ENCODE measurements at places on chromosomes 2 and 18. TPM values are rescaled to one million over a fixed set of nuclear protein-coding genes. Genes with fewer than 3 reads are reported as not detected.
A peak's percentile ranks its signal among the peaks of the same experiment; 100 is the strongest.

DNA sequence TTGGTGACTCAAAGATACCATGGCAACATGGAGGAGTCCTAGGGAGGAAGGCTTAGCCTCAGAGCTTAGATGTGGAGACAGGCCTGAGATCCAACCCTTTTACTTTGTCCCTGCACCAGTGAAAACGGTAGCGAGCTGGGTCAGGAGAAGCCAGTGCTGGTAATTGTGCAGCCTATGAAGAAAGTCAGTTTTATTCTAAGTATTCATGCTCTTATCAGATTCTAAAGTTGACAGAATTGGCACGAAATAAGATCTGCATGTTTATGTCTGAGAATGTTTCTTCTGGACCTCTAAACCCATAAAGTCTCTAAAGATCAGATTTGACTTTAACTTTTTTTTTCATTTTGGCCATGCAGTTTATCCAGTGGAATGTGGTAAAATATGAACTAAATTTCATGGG, 93.8 kb downstream of the SCG2 start:
- DNase-seq: no peak

DNA sequence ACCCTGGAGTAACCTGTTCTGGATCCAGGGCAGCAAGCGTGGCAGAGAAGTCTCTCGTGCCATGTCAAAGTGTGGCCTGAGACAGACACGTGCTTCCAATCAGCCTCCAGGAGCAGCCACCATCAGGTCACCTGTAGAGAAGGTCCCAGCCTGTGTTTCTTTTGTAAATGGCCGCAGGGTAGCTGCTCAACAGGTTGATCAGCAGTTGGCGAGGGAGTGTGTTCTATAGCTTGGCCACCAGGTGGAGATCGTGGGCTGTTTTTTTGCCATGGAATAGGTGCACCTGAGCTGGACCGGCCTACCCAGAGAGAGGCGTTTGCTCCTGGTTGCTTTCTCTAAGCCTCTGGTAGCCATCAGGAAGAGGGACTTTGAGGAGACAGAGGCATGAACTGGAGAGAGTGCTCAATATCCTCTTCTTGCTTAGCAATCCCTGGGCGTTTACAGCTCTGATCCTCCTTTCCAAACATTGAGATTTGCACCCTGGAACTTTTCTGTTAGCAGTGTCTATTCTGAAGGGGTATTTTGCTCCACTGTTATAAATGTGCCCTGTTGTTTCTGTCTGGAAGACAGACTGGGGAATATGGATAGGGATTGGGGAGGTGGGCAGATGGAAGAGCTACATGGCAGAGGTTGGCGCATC, 34.2 kb upstream of the EN1 start:
- peak; percentile 52 for DNase-seq

- DNase-seq: peak; percentile 30
Measured at GRCh38 chr2:113281910-113282746, 3.4 kb upstream of the PAX8 start.

DNA sequence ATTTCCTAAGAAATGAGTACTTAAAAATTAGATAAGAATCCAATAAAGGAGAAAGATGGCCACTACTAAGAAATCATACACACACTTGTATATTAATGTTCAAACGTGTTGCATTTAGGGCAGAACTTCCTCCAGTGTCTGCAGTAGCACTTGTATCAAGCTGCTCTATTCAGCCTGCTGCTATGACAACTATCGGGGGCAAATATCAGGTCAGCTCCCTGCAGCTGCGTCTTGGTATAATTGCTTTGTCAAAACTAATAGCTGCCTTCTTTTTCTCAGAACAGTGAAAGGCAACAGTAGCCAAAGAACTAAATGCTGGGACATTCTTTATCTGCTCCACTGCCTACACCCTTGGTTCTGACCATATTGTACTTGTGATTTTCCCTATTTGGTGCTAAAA, 300.7 kb downstream of the NOL4 start:
- no peak for DNase-seq

GRCh38 chr2:54371460-54372065, 84.6 kb upstream of the SPTBN1 start:
- DNase-seq: no peak

- no peak for DNase-seq
Measured at GRCh38 chr18:46169464-46169941, 65.3 kb downstream of the HAUS1 start.

DNA sequence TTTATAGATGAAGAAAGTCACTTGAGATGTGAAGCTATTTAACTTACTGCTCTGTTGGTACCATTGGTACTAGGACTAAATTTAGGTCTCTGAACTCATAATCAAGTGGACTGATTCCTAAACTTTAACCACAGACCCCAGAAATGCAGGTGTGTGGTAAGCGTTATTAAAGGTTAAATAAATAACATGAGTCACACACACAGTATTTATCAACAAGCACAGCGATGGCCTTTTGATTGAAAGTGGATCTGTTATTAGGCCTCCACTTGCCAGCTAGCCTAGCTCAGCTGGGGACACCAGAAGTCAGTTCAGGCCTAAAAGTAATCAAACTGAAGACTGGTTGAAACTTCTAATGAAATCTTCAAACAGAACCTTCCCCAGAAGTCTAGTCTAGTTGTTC, 161.3 kb upstream of the DPP10 start:
- no peak for DNase-seq

DNA sequence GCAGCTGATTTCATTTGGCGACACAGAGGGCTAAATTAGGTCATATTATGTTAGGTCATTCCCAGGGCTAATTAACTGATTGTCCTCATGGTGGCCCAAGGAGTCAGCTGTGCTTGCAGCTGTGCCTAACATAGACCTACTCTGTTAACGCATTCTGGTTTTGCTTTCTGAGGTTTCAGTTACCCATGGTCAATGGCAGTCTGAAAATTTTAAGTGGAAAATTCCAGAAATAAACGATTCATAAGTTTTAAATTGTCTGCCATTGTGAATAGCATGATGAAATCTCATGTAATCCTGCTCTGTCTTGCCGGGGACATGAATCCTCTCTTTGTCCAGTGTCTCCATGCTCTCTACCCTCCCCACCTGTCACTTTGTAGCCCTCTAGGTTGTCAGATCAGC, 168.7 kb downstream of the KCNS3 start:
- DNase-seq: no peak

DNA sequence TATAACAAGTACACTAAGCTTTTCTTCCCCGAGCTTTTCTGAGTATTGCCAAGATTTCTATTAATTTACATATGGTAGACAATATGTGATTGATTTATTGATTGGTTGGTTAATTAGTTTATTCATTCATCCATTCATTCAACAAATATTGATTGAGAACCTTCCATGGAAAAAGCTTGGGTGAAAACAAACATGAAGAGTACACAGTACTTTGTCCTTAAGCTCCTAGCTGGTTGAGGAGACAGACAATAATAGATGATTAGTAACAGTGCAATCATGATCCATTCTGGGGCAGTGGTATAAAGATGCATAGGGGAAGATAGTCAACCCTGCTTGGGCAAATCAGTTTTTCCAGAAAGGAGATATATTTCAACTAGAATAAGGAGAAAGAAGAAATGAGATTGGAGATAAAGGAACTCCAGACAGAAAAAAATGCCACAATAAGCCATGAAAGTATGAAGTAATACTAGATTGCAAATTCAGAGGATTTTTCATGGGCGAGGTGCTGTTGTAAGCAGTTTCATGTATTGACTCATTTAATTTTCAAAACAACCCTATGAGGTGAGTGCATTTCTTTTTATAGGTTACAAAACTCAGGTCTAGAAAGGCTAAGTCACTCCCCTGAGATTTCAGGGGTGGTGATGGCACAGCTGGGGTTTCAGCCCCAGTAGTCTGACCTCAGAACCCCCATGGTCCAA, 129.5 kb downstream of the RND3 start:
- no peak for DNase-seq

DNA sequence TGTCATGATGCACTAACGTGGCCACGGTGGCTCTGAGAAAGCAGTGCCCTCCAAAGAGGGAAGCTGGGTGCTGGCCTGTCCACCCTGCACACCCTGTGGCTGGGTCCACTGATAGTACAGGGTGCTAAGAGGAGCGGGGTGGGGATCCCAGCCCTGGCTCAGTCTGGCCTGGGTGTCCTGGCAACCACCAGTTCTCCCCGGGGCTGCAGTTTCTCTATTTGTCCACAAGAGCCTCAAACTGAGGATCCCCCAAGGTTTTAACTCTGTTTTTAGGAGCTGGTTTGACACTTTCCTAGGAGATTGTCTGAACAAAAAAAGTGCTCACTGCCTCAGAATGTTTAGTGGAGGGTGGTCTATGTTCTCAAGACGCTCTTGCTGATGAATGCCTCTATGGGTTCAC, 29.0 kb downstream of the EDAR start:
- no peak for DNase-seq

- no peak for DNase-seq
Measured at GRCh38 chr2:239960929-239961661, 64.0 kb downstream of the NDUFA10 start.

DNA sequence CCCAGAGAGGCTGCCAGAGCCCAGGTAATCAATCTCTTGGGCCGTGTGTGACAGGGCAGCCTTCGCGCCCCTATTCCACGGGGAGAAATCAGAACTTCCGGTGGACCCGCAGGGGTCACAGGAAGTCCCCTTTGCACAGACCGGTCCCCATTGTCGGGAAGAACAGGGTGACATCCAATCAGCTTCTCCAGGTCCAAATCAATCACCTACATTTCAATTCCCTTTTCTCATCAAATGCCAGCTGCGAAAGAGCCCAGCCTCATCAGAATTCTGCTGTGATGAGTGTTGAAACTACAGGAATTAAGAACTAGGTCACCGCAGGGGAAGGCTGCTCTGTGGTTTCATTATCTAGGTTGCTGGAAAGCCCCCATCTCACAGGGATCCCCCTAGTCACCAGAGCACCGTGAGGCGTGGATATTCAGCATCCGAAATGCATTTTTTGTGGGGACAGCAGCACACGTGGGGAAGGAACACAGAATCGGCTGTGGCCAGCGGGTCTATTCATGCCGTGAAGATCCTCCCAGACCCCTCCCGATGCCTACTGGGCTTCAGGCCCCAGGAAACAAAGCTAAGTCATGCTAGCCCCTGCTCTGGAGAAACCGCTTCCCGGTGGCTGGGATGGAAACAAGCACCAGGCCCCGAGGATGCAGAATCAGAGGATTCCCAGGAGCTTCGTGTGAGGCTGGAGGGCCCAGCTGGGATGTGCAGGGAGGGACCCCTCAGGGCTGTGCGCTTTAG, 193.7 kb upstream of the ID2 start:
- DNase-seq: no peak

CROCC2 gene
- total RNA-seq: not detected

- no peak for DNase-seq
Measured at GRCh38 chr2:120589771-120590608, 145.7 kb upstream of the GLI2 start.

- peak; percentile 71 for DNase-seq
Measured at GRCh38 chr2:117087535-117088291, 726.8 kb upstream of the DDX18 start.

DNA sequence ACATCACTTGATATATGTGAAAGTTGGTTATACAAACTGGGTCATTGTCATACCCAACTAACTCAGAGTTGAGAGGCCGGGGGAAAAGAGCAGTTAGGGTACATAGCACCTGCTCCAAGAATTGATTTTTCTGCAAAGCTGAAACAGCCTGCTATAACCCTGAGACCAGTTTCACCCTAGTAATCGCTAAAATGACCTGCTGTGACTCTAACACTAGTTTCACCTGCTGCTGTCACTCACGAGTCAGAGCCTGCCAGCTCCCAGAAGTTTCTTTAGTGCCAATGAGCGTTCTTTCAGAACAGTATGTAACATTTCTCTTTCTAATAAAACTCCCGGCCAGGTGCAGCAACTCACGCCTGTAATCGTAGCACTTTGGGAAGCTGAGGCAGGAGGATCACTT, 28.0 kb downstream of the SRSF7 start:
- no peak for DNase-seq

- DNase-seq: no peak
Measured at GRCh38 chr2:217379807-217380206, 519.9 kb upstream of the TNP1 start.

DNA sequence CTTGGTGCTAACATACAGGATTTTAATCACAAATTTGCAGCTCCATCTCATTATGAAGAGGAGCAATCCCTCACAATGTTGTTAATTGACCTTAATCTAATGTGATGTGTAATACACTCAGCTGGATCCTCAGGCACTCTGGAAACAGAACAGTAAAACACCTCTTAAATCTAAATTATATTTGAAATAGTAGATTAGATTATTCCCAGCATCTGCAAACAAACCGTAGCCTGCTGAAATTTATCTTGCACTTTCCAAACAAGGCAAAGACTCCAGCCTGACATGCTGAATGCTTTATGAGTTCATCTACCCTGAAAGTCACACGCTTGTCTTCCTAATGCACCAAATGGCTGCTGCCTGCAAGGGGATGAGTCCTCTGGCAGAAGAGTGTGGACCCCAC, 402.3 kb upstream of the GYPC start:
- no peak for DNase-seq

DNA sequence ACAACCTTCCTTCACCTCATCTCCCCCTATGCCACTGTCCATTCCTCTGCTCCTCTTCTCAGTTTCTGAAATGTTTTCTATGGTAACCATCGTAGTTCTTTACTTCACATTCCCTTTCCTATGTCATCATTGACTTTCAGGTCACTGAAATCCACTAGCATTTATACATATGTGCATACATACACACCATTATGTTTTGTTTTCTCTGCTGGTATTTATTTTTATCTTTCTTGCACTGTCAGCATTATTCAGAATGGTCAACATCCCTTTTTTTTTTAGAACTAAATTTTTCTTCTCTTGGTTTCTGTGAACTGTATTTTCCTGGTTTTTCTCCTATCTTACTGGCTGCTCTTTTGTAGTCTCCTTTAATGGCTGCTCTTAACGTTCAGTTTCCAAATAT, 33.2 kb downstream of the ITGAV start:
- DNase-seq: no peak

- DNase-seq: peak; percentile 29
Measured at GRCh38 chr2:202339071-202339870, 36.9 kb upstream of the BMPR2 start.

GRCh38 chr2:64836566-64836965, 152.6 kb upstream of the SLC1A4 start:
- DNase-seq: no peak

PSMA8 gene
- not detected for total RNA-seq

GRCh38 chr18:36350839-36351469, 53.4 kb downstream of the FHOD3 start:
- peak; percentile 48 for DNase-seq

DNA sequence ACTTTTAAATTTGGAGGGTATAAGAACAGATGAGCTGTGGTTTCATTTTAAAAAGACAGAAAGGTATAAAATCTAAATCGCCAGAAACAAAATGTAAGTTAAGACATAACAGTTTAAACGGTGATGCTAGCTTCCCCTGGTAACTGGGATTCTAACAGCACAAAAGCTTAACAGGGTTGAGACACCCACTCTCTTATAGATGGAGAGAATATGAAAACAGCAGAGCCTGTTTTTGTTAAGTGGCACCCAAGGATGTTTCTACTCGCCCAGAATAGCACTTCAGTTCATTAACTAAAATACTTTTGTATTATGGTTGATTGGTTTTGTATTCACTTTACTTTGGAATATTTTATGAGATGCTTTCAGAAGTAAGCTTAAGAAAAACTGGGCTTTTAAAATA, 151.9 kb upstream of the RND3 start:
- DNase-seq: no peak

- DNase-seq: no peak
Measured at GRCh38 chr2:122363885-122364284, 608.4 kb downstream of the TSN start.
